Effector CD4-positive, alpha-beta T cell (primary cell): ENCODE measurements at places on chromosomes 2 and 18.

- no peak for DNase-seq
These were observed 6.0 kb downstream of the SCN2A start for GRCh38 chr2:165245081-165245793.

DNA sequence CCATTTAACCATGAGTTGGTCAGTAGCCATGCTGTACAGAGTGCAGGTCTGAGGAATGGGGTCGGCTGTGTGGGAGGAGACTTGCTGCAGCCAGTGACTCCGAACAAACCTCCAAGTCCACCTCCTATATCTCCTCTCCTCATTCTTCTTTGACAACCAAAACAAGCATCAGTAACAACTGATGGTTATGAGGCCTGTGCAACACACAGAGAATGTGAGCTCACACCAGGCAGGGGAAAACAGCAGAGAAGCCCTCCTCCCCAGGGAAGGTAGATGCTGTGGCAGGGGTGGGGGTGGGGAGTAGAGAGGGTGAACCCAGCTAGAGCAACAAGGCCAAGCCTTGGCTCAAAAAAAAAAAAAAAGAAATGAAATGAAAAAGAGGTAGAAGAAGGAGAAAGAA, 12.3 kb upstream of the CNGA3 start:
- DNase-seq, result no peak

DNA sequence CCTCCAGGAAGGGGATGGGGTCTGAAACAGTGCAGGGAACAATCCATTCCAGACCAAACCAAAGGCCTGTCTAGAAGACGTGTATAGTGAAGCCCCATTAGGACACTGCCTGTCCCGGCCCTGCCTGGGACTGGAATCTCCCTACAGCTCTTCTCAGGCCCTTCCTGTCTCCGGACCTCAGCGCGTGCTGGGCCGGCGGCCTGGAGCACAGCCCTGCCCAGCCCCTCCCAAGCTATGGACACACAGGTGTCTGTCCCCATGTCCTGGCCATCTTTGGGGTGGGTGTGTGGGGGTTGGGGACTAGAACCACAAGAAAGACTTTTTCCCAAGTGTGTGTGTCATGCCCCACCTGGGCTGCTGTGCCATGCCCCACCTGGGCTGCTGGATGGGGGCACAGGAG, 51.8 kb downstream of the KIF1A start:
- no peak for DNase-seq

- DNase-seq, result no peak
These were observed 73.9 kb downstream of the NDUFA10 start for GRCh38 chr2:239951129-239951734.

DNA sequence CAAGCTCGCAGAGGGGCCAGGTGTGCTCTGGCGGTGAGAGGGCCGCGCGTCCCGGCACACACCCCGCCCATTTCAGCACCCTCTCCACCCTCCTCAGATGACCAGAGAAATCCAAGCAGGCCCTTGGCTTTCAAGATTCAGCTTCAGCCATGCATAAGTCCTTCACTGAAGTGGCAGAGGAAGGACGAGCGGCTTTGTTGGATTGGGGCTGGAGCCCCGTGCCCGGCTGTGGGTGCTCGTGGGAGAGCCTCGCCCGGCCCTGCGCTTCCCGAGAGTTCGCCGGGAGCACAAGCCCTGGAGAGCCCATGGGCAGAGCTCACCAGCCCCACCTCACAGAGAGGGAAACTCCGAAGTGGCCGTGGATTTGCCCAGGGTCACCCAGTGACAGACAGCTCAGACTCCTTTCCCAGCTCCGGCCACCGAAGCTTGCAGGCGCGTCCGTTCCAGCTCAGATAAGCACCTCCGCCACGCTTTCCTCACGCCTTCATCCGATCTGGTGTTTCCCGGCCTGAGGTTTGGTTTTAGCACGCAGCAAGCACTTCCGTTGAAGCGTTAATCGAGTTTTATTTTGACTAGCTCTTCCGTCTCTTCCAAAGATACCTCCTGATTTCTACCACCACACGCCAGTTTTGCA, 45.6 kb upstream of the MTCL1 start:
- DNase-seq, result no peak

GRCh38 chr2:206511283-206511682, 68.0 kb downstream of the ADAM23 start:
- no peak for DNase-seq

DNA sequence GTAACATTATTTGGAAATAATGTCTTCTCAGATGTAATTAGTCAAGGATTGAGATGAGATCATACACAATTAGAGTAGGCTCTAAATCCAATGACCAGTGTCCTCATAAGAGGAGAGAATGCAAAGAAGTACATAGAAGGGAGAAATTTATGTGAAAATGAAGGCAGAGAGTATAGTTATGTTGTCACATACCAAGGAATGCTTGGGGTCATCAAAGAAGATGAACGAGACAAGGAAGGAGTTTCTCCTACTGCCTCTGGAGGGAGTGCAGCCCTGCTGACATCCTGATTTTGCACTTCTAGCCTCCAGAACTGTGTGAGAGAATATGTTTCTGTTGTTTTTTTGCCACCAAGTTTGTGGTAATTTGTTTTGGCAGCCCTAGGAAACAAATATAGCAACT, 100.1 kb downstream of the GALNT13 start:
- DNase-seq, result no peak

DNA sequence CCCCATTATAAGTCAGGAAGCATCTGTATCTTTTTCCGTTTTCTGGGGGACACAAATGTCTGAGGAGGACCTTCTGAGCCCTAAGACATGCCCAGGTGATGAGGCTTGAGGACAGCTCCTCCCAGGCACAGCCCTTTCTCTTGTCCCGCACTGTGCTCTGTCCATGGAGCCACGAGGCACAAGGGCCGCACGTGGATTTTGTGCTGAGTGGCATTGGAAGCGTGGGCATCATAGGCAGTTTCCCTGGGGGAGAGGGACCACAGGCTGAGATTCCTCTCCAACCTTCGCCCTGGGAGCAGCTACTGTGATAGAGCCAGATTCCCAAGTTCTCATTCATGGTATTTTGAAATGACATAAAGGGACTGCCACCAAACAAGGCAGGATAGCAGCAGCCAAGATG, 139.9 kb downstream of the SH3RF3 start:
- no peak for DNase-seq

DNA sequence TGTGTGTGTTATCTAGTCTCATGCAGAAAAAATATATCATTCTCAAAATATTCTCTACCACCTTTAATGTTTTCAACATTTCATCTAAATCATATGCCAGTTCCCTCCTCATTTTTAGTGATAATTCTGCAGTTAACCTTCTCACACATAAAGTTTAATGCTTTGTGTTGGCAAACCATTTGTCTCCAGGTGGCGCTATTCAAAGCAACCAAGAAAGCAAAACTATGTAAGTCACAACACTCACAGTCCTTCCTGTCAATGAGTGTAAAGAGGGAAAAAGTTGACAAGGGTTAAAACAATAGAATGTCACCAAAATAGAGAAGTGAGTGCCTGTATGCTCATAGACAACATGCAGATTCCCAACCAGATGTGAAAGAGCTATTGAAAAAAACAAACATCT, 961.6 kb upstream of the LRRTM1 start:
- DNase-seq, result no peak

GRCh38 chr2:47336259-47337238, 66.4 kb upstream of the MSH2 start:
- DNase-seq, result no peak

DNA sequence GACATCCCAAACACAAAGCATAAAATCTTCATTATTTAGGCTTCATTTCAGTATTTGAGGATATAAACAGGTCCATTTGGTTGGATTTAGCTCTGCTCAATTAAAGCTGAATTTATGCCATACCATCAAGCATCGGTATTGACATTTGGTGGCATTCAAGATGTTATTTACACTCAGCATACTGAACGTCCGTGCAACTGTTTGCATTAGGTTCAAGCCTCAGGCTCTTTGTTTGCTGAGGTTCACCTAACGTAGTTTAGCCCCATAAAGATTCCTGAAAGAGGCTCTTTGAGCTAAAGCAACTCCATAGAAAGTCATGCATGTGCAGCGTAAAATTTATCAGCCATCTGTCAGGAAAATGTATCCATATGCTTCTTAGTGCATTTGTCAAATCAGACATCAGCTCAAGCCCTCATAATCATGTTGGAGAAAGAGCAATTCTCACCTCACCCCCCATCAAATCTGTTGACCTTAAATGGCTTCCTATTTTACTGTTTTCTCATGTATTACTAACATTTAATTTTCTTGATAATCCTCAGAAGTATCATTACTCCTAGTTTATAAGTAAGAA, 366.9 kb downstream of the EPHA4 start:
- no peak for DNase-seq

GRCh38 chr2:33022989-33023727, 76.4 kb downstream of the LTBP1 start:
- no peak for DNase-seq

DNA sequence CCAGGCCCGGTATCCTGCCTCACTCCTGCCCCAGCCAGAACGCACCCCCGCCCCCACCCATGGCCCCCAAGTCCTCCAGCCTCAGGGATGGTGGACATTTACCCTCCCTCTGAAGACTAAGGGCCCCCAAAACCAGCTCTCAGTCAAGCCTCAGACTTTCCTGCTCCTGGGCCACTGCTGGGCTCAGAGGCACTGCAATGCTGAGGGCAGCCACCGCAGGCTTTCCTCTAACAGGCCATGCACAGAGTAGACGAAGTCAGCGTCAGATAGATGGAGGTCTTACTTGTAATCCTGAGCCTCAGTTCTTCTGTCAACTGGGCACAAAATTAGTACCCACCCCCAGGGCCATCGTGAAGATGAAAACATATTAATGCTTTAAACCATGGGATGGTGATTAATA, 92.6 kb downstream of the TTC32 start:
- DNase-seq, result no peak

DNA sequence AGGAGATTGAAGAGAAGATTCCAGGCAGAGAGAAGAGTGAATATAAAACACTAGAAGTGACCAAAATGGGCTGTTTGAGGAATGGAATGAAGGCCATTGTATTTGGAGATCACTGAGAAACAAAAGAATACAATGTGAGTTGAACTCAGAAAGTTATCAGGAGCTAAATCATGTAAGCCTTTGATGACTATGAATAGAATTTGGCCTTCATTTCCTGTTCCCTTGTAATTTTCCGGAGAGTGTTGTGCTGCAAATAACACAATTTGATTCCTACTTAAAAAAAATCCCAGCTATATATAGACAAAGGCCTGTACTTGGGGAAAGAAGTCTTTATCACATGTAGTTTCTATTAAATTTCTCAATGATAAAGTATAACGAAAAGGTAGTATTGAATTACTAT, 33.7 kb upstream of the KYNU start:
- DNase-seq, result no peak

DNA sequence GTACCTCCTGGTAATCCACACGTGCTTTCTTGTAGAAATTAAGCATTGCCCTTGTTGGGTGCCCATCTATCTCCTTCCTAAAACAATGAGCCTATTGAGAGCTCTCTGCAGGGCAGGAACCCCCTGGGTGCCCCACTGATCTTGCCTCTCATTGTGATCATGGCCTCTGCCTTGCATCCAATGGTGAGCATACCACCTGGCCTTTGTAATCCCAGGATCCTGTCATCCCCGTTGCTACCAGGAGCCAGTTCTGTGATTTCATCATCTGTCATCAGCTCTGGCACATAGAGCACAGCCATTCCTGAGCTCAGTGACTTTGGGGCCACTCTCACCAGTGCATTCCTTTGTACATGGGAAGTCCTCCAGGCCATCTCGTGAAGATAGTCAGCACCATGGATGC, 381.0 kb upstream of the ID2 start:
- no peak for DNase-seq

DNA sequence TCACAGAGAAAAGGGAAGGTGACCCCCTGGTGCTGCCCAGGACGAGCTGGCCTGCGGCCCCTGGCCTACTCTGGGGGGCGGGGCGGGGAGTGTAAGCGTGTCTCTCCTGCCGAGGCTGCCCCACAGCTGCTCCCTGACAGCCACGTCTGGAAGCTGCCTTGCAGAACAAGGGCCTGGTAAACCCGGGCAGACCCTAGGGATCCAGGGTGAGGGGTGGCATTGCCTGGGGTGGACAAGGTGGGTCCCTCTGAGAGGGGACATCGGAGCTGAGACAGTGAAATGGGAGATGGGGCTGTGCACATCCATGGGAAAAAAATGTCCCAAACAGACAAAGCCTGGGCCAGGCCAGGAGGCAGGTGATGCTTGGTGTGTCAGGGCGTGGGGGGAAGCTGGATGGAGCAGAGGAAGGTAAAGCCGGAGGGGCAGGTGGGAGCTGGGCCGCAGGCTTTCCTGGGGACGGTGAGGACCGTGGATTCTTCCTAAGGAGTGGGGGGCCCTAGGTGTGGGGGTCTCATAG, 66.0 kb upstream of the HDAC4 start:
- no peak for DNase-seq

- DNase-seq, result no peak
These were observed 26.6 kb downstream of the NHEJ1 start for GRCh38 chr2:219133976-219134375.

DNA sequence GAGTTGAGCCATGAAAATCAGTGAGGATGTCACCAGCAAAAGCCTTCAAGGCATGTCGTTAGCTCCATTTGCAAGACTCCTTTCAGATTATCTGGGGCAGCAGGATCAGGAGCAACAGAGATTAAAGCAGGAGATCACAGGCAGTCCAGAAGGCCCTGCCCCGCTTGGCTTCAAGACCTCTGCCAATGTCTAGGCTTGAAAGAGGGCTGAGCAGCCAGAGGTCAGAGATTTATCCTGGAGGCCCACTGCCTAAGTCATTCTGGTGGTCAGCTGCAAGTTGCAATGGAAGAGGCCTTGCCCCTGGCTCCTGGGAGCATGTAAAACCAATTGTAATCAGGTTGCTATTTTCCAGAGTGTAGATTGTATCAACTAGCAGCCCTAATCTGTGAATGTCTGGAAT, 416.5 kb downstream of the BCL11A start:
- DNase-seq, result no peak

DNA sequence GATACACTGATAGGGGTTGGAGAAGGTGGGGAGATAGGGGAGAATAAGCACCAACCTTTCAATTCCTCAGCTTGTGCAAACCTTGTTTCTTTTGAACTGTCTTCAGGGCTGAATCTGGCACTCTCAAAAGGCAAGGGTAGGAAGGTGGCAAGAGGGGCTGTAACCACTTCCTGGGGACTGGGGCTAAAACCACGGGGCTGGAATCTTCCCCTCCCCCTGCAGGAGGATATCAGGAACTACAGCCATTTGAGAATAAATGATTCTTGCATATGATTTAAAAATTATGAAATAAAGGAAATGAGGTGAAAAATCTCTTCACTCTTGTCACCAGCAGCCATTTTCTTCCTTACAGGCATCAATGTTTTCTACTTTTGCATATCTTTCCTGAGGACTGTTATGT, 50.8 kb downstream of the ATOH8 start:
- no peak for DNase-seq

- no peak for DNase-seq
These were observed 93.8 kb downstream of the CMPK2 start for GRCh38 chr2:6771634-6772611.

DNA sequence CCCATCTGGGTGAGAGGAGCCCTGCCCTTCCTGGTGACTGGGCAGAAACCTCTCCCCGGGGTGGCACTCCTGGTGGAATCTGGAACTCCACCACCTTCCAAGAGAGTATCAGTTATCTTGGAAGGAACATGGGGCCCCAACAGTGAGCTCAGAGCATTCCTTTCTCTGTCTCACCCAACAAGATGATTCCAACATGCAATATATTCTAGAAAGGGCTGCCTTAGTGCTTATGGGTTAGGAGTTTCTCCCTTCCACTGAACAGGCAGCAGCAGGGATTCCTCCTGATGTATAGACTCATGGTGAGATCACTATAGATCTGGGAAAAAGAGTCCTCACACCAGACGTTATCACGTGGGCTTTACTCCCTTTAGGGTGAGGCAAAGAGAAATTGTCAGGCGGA, 147.1 kb downstream of the COL4A4 start:
- no peak for DNase-seq

- DNase-seq, result no peak
These were observed 50.2 kb upstream of the LRP1B start for GRCh38 chr2:142180820-142181533.

GRCh38 chr2:241767464-241768250, 9.0 kb upstream of the GAL3ST2 start:
- no peak for DNase-seq
